ENCODE measurements at places on chromosomes 4 and X.

DNA sequence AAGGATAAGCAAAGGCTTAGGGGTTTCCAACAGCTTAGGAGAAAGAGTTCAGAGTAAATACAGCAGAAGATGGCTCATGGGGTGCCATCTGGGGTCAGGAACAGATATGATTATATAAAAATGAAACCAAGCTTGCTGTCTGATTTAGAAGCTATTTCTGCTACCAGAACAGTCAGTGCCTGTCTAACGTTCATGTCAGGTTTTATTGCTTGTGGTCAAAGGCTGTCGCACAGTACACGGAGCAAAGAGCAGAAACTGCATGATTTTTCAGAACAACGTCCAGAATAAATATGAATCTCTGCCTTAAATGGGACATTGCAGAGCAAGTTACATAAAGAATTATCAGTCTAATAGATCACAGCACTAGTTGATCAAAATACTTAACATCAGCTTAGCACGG, 17.4 kb downstream of the CETN2 start:
- DNase-seq: no peak

DNA sequence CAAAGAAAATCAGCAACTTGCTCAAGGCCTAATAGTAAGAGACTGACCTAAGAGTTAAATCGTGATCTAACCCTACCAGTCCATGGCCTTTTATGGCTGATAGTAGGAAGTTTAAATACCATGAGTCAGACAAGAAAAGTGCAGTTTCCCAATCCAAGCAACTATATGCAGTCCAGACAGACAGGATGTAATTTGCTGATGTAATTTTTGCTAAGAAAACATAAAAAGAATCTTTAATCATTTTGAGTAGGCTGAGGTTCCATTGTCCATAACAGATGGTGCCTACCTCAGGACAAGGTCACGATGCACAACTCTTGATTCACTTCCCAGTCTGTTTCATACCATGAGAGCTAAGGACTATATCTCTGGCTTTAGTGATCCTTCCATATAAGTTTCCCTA, 317.5 kb upstream of the GRIA3 start:
- DNase-seq: no peak

GRCh38 chr4:123786163-123786915, 389.7 kb downstream of the SPRY1 start:
- DNase-seq: no peak

DNA sequence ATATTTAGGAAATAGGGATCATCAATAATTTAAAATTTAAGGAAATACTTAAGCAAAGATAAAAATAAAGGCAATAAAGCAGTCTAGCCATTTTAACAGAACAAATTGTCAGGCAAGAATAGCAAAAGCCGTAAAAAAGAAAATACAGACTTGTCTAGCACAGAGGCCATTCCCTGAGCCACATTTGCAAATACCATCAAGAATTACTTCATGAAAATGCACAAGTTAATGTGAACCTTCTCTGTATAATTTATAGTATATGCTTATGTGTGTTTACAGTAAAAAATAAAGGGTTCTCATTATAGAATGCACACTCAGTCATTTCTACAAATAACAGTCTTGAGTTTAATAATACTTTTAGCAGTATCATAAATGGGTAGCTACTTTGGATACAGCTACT, 505.9 kb upstream of the CPEB2 start:
- DNase-seq: no peak

DNA sequence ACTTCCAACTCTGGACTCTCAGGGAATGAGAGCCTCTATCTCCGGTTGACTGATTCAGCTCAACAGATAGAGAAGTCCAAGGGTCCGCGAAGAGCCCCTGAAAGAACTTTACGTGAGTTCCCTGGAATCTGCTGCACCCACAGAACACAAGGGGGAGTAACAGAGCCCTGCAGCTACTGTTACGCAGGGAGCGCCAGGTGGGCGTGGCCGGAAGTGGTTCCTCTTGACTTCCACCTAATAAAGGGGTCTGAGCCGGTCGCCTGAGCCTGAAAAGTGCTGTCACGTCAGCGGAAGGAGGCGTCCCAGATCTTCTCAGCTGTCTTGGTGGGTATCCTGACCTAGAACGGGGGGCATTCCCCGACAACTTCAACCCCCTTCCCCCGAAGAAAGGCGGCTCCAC, at the start of gene MAGEB6:
MAGEB6 (plus strand) TSS at position 237 of the 400 bp plus-strand sequence. CDS start 1,407 bp downstream, outside the sequence.
- no peak for DNase-seq

DNA sequence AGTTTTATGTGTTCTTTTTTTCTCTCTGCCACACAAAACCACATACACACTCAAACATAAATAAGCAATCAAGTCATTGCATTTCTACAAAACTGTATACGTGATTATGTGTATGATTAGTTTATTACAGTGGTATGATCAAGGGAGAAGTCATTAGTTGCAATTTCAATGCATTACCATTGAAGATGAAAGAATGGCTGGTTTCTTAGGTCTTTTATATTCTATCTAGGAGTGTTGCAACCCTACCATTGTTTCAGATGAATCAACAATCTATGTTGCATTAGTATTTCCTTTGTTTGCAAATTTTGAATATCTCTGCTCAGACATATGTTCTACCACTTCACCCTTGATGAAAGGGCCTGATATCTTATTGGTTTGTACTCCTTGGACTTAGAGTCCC, 6.8 kb downstream of the ANXA3 start:
- no peak for DNase-seq

- no peak for DNase-seq
Observed at GRCh38 chrX:13968198-13968597, 61.5 kb downstream of the GEMIN8 start.

DNA sequence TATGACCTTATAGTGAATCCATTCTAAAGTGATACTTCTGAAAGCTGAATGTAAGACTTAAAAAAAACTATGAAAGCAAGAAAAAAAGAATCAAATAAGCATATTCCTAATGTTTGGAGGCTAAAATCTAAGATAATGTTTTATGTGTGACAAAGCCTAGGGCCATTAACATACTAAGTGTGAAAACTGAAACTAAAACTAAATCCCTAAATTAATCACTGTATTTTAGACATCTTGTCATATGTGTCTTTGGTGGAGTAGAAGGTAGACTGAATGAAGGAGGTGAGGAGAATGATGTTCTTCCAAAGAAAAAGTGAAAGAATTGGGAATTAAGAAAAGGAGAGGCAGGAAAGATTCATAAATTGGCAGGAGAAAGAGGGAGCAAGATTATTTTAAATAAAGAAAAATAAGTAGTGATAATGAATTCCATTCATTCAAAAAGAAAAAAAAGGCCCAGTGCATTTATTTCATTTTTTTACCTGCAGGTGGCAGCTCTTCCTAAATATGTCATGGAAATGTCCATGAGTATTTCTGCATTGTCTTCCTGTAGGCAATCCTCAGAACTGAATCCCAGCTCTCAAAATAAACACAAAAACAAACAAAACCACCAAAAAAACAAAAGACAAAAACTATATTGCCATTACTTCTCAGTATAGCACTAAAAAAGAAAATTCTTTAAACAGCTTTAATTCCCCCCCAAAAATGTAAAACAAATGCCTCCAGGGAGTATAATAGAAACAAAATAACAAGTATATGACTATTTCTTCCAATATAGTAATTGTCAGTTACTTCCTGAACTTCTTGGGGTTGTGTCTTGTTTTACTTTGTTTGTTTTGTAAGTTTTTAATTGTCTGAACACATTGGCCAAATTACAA, 17.0 kb upstream of the AP1AR start:
- DNase-seq: no peak

GRCh38 chr4:7263166-7263565, 70.8 kb downstream of the SORCS2 start:
- DNase-seq: no peak

- no peak for DNase-seq
Observed at GRCh38 chr4:185713731-185714130, 98.3 kb downstream of the SORBS2 start.

DNA sequence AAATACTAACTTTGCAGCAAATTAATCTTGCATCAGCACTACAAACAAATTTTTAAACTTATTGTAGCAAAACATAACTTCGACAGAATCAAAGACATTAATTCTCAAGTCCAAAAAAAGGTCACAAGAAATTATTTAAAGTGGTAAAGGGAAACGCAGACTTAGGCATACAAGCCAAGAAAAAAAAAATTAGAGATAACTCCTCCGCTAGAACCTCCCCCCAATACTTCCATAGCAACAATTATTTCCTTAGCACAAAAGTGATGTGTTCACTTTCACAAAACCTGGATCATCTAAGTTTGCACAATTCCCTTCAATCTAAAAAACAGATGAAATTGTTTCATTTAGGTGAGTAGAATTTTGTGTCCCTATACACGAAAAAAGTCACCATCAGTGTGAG, 1.1 kb downstream of the LRBA start:
- no peak for DNase-seq

- DNase-seq: no peak
Observed at GRCh38 chrX:9282325-9282724, 182.5 kb upstream of the TBL1X start.

DNA sequence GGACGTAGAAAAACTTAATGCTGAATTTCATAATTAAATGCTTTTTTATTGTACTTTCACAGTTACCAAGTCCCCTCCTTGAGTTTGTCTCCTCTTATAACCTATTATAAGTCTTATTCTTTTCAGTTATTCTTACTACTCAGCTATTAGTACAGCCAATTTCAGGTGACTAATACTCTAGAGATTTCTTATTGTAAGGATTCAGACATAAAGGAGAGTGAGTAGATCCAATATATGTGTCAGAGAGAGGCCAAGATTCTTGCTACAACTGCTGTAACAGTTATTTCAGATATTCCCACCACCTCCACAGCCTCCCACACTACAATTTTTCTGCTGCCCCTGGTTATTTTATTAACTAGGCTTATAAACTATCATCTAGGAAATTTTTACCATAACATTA, 274.5 kb downstream of the GPAT3 start:
- no peak for DNase-seq

- DNase-seq: no peak
Observed at GRCh38 chr4:63728480-63729177, 680.6 kb downstream of the TECRL start.

DNA sequence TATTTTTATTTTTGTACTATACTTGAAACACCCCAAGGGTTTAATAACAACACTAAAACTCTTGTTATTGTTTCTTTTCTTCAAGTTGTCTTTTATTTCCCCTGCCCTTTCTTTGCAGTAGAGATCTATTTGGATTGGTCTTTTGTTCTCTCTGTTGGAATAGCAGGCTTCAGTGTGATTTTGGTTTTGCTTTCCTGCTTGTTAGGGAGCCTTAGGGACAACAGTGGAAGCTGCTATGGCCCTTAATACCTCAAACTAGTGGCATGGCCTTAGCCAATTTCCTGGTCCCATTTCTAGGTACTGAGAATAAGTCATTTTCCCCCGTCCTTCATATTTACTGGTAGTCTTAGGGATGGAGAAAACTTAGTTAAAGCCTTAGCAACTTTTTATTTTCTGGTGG, 535.4 kb upstream of the NDST4 start:
- no peak for DNase-seq

- DNase-seq: no peak
Observed at GRCh38 chr4:115678425-115678941, 565.1 kb upstream of the NDST4 start.

DNA sequence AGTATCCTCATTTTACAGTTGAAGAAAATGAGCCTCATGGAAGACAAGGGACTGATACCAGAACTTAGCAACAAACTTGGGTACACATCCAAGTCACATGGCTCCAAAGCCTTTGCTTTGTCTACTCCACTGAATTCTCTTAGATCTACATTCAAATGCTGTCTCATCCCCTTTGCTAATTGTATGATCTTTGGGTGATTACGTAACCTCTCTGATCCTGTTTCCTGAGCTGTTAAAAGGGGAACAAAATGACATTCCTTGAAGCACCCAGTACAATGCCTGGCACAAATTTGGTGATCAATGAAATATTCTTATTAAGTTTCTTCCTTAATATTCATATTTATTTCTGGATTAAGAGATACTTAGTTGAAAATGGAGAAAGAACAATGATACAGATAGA, 5.9 kb upstream of the HPGD start:
- DNase-seq: no peak

GRCh38 chrX:119194621-119195020, 41.5 kb upstream of the PGRMC1 start:
- DNase-seq: no peak

- DNase-seq: no peak
Observed at GRCh38 chr4:115222061-115222460, 108.6 kb upstream of the NDST4 start.

DNA sequence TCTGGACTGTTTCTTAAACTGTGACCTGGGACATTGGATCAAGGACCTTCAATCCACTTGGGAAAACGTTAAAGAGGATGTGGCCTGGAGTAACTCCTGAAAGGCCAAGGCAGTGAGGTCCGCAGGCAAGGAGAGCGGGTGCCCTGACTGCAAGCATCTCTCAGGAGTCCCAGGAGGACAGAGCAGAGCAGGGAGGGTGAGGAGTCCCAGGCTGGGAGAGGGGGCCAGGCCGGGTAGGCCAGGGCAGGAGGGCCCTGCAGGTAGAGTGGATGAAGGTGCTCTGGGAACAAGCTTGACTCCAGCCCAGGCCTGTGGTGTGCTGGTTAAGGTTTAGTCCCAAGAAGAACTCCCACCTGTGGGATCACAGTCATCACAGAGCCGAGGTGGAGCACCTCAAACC, 13.8 kb downstream of the PNMA6E start:
- DNase-seq: no peak
